Stimulated activated CD4-positive, alpha-beta T cell treated with anti-CD3 and anti-CD28 coated beads, Interleukin-4, amount 100 ng/mL, for 1 hour (primary cell): ENCODE measurements at places on chromosomes 12 and 14.

DNA sequence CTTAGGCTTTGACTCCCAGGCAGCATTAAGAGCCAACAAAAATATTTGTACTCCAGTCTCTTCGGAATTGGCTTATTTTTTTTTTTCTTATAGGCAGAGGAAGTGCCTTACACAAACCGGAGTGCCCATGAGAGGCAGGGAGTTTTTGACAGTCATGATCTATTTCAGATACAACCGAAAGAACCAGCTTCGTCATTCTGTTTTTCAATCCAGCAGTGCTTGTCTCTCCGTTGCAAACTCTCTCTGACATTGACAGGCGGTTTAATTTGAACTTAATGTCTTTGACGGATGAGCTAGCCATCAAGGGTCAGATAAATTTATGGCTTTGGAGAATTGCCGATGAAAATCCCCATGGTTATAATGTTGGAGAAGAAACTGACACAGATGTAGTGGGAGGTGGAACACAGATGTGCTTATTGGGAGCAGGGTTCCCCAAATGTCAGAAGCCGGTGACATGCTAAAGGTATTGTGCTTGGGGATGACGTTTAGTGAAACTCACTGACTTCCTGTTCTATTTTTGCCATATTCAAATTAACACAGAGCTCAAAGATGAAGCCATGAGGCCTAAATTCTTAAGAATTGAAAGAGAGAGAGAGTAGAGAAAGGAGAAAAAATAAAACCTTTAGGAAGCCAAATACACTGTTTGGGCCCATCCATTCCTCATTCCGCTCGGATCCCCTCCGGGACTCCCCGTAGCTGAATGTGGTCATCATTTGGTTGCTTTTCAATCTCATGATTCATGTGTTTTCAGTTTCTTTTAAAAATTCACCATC lies 59.7 kb downstream of the PLXNC1 start:
- peak; percentile 45 for DNase-seq

- peak; percentile 22 for DNase-seq
Measured at GRCh38 chr14:74616507-74616906, 4.5 kb upstream of the LTBP2 start.

DNA sequence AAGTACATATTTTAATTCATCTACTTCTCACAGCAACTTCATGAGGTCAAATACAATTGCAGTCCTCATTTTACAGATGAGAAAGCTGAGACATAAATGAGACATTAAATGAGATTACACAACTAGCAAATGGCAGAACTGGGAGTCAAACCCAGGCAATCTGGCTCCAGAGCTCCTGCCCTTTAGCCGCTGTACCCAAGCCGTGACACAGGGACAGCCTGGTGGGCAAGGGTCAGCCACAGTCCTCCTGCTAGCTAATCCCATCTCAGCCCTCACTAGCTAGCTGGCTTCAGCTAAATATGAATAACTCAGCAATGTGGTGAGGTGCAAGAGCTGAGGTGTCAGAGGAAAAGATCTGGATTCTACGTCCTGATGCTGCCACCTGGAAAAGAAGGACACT lies 54.8 kb downstream of the NINJ2 start:
- no peak for DNase-seq

GRCh38 chr12:94588346-94588745 lies 62.0 kb downstream of the TMCC3 start:
- no peak for DNase-seq

GRCh38 chr12:56107242-56107641 lies 2.9 kb downstream of the PA2G4 start:
- DNase-seq: no peak

- DNase-seq: no peak
Measured at GRCh38 chr12:32475724-32476123, 76.4 kb downstream of the FGD4 start.

DNA sequence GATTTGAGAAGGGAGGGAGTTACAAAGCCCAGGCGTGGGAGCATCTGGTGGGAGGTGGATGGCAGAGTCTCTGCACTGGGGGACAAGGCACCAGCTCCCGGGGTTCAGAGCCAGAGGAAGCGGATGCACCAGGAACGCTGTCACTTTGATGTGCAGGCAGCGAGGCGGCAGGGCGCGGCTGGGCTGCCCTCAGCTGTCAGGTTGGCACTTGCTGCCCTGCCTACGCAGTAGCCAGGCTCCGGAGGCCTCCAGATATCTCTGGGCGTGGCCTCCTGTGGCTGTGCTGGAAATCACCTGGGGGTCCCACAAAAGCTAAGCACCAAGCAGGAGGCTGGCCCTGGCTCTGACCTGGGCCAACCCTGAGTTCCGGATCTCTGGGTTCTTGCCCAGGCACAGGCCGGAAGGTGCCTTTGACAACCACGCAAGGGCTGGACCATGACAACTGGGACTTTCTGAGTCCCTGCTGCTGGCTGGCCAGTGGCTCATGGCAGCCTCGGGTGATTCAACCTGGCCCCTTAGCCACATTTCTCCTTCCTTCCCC lies 62.1 kb upstream of the MAP1LC3B2 start:
- DNase-seq: no peak

- DNase-seq: no peak
Measured at GRCh38 chr12:91215940-91216454, 33.4 kb upstream of the DCN start.

- DNase-seq: no peak
Measured at GRCh38 chr12:76633415-76633814, 73.8 kb upstream of the OSBPL8 start.

- DNase-seq: no peak
Measured at GRCh38 chr12:110354172-110354780, 49.2 kb downstream of the ANAPC7 start.
